ENCODE measurements at places on chromosomes 2 and 18.

DNA sequence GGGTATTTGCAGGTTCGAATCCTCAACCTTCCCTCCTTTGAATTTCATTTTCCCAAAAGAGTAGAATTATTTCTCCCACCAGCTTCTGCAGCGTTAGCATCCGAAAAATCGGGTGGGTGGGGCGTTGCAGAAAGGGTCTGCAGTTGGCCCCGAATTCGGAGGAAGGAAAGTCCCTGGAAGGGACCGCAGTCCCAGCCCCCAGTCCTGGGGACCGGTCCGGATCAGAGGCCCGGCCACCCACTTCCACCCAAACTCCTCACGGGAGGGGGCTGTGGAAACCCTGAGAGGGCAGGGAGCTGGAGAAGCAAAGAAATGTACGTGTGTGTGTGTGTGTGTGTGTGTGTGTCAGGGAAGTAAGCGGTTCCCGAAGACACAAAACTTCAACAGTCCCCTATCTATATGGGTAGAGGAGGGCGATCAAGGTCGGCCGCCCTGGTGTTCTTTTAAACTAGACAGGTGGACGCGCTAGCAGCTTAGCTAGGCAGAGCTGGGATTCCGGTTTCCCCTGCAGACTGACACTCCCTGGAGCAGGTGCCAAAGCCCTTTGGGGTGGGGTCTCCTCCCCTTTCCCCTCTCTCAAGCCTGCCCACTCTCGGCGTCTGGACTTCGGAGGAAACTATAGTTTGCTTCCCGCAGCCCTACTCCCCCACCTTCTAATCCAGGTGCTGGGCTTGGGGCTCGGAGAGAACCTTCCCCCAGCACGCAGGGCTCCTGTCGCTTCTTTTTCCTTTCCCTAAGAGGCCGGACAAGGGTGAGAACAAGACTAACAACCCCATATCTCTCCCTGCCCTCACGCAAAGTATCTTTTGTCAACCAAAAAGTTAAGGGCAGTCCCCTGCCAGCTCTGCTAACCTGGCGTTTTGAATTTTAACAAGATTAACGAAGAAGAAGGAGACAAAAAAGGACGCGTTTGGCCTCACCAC lies 4.8 kb upstream of the ONECUT2 start:
- DNase-seq, result no peak

DNA sequence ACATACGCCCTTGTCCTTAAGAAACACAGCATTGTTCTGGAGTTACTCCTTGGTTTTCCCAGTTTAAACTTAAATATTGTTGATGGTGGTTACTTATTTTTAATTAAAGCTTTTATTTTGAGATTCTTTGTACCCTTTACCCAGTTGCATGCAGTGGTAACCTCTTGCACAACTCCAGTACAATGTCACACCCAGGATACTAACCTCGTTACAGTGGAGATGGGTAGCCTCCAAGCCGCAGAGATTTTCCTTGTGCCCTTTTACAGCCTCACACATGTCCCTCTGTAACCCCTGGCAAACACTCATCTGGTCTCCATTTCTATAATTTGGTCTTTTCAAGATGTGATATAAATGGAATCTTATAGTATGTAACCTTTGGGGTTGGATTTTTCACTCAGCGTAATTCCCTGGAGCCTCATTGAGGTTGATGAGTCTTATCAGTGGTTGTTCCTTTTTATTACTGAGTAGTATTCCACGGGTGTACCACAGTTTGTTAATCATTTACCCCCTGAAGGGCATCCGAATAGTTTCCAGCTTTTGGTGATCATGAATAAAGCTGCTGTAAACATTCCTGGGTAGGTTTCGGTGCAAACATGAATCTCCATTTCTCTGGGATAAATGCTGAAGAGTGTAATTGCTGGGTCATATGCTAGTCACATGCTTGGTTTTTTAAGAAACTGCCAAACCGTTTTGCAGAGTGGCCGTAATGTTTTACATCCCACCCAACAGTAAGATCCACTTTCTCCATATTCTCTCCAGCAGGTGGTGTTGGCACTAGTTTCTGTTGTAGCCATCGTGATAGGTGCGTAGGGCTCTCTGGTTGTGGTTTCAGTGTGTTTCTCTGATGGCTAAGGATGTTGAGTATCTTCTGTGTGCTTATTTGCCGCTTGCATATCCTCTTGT lies 68.6 kb downstream of the DGKD start:
- DNase-seq, result no peak

DNA sequence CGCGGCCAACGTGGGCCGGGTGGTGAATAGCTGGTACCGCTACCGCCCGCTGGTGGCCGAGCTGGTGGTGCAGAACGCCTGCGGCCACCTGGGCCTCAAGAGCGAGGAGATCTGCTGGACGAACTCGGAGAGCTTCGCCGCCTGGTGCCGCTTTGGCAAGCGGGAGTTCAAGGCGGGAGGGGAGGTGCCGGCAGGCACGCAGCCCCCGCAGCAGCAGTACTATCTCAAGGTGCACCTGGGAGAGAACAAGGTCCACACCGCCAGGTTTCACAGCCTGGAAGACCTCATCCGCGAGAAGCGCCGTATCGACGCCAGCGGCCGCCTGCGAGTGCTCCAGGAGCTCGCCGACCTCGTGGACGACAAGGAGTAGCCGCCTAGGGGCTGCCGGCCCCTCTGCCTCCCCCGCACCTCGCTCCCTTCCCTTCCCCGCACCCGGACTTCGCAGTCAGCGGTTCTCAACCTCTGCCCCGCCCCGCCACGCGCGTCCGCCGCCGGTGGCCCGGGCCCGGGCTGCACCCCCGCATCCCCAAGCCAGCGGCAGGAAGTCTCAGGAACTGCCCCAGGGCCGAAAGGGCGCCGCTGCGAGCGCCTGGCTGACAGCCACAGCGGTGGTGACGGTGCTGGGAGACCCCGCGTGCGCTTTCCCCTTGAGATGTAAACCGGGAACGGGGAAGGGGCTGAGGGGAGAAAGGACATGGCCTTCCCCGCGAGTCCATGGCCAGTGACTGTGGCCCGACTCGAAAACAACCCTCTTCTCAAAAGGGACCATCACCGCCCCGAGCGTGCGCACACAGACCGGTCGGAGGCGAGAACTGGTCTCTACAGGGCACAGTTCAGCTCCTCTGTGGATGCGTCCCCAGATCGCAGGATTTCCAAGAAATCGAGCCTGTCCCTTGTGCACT lies 2.2 kb downstream of the LRATD1 start:
- no peak for DNase-seq

GRCh38 chr2:100350661-100351185 lies 28.4 kb upstream of the LONRF2 start:
- no peak for DNase-seq

DNA sequence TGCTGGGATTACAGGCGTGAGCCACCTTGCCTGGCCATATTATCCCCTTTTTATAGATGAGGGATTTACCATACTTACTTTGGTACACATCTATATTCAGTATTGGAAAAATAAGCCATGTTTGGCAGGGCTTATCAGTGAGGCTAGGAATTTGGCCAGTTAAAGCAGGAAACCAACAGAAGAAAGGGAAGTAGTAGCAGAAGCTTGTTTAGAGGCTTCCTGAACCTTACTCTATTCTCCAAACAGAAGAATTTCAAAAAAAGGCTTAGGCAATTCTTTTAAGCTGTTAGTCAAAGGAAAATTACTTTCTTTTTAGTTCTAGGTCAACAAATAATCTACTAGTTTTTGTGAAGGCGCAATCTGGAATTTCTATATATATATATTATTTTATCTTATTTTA lies 3.2 kb upstream of the GLS start:
- no peak for DNase-seq
